ENCODE measurements at places on chromosomes 6 and 20.
A peak's percentile ranks its signal among the peaks of the same experiment; 100 is the strongest.

- no peaks in the 10 kb centered on the region for H3K27me3 ChIP-seq
- H3K36me3 ChIP-seq, result no peaks in the 10 kb centered on the region
- H3K27ac ChIP-seq, result no peak overlapping the region
Measured at GRCh38 chr6:129516787-129517186, 193.2 kb downstream of the ARHGAP18 start.

DNA sequence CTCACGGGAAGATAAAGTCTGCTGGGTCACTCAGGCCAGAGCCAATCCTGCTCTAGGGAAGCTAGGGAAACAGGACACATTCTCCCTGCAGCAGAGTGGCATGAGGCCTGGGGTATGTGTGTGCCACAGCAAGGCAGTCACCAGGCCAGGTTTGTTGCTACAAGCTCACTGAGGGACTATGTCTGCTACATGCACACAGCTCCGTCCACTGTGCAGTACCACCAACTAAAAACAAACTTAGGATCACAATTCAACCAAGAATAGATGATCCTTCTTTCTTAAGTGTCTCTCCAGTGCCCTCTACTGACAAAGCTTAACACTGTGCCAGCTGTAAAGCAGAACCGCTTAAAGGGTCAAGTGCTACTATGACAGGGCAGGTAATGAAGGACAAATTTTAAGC is 192.5 kb downstream of the PTPRK start:
- DNase-seq, result peak; percentile 38
- no peak overlapping the region for H3K27ac ChIP-seq
- no peaks in the 10 kb centered on the region for H3K27me3 ChIP-seq
- H3K4me1 ChIP-seq, result no peaks in the 10 kb centered on the region

DNA sequence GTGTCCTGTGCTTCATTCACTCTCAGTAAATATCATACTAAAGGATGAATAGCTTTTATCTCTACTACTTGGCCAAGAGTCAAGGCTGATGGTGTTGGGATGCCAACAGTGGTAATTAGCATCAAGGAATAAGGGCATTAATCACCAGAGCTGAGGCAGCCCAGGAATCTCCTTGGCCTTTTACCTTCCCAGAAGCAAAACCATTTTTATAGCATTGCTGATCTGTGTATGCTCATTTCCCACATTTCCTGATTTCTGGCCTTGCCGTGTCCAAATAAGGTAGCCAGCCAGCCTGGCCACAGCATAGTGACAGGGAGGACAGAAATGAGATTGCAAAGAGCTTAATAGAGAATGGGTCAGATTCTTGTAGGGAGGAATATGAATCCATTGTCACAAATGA is 76.7 kb upstream of the FOXO3 start:
- no peaks in the 10 kb centered on the region for H3K4me1 ChIP-seq
- H3K36me3 ChIP-seq, result peaks cover 16% of the 10 kb centered on the region
- H3K27ac ChIP-seq, result no peak overlapping the region
- no peaks in the 10 kb centered on the region for H3K27me3 ChIP-seq
- no peak for DNase-seq
- H3K4me3 ChIP-seq, result no peak overlapping the region

GRCh38 chr6:100893743-100894142 is 12.6 kb upstream of the ASCC3 start:
- no peak overlapping the region for H3K4me3 ChIP-seq
- no peak overlapping the region for H3K27ac ChIP-seq
- no peaks in the 10 kb centered on the region for H3K36me3 ChIP-seq
- no peaks in the 10 kb centered on the region for H3K4me1 ChIP-seq
- no peak for DNase-seq

DNA sequence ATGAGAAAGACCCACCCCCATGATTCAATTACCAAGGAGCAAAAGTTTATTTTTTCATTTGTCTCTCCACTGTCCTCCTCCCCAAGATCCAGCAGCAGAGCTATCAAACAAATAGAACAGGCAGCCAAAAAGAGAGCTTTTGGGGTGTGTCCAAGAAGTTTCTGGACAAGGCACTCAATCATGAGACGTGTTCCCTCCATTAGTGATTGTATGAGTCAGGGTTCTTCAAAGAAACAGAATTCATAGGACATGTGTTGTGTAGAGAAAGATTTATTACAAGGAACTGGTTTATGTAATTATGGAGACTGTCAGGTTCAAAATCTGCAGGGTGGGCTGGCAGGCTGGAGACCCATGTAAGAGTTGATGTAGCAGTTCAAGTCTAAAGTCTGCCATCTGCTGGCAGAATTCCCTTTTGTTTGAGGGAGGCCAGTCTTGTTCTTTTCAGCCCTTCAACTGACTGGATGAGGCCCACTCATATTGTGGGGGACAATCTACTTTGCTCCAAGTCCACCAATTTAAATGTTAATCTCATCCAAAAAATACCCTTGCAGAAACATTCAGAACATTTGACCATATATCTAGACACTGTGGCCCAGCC is 248.1 kb upstream of the OPRM1 start:
- no peak overlapping the region for H3K4me3 ChIP-seq
- H3K27me3 ChIP-seq, result no peaks in the 10 kb centered on the region
- peaks cover 29% of the 10 kb centered on the region for H3K4me1 ChIP-seq
- peak; percentile 52 for DNase-seq
